Activated naive CD8-positive, alpha-beta T cell treated with anti-CD3 and anti-CD28 coated beads for 36 hours (primary cell): ENCODE measurements at places on chromosomes 6 and 20. TPM values are rescaled to one million over a fixed set of nuclear protein-coding genes. Genes with fewer than 3 reads are reported as not detected.

DNA sequence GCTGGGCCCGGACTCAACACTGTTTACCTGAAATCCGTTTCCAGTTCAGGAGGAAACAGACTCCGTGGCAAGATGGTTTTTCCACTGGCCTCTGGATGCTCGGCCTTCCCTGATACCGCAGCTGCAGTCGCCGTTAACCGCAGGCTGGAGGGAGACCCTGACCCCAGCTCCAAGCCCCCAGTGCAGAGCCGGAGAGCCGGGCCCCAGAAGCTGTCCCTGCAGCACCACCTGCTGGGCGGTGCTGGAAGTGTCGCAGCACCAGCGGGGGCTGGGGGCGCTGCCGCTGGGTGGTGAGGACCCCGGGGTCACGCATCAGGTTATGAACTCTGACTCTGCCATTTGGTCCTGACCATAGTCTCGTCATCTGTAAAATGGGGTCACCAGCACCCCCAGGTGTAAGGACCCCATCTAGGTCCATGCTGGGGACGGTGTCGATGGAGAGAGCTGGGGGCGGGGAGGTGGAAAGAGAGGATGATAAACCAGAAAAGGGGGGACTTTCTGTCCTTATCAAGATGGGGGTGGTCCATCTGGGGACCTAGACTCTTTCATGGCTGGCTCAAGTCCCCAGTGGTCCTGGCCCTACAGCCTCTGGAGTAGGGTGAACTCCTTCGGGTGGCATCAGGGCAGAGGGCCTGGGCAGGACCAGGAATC, 20.8 kb upstream of the CHRNA4 start:
- H3K4me3 ChIP-seq: no peak overlapping the region
- no peaks in the 10 kb centered on the region for H3K36me3 ChIP-seq
- H3K27ac ChIP-seq: no peak overlapping the region
- DNase-seq: peak; percentile 33
- H3K27me3 ChIP-seq: peaks cover 35% of the 10 kb centered on the region

DNA sequence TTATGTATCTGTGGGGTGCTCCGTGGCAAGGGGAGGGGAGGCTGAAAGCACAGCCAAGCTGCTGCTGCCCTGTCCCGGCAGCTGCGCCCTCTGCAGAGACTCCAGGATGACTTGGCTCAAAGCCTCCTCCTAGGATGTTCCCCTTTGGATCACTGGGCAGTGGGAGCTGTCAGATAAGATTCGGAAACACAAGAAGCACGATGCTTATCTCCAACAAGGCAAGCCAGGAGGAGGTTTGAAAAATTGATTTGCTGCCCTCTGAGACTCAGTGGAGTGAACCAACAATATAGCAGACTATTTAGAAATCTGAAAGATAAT, 776.4 kb downstream of the C6orf118 start:
- no peak overlapping the region for H3K27ac ChIP-seq
- H3K4me3 ChIP-seq: no peak overlapping the region
- no peaks in the 10 kb centered on the region for H3K36me3 ChIP-seq
- no peaks in the 10 kb centered on the region for H3K27me3 ChIP-seq
- H3K4me1 ChIP-seq: no peaks in the 10 kb centered on the region
- DNase-seq: no peak

GRCh38 chr20:1893721-1894470, 1.3 kb upstream of the SIRPA start:
- no peak overlapping the region for H3K27ac ChIP-seq
- H3K4me3 ChIP-seq: peak overlapping the region; percentile 22
- H3K4me1 ChIP-seq: peaks cover 7% of the 10 kb centered on the region
- peaks cover 64% of the 10 kb centered on the region for H3K27me3 ChIP-seq

GRCh38 chr6:72084992-72085569, 198.7 kb downstream of the RIMS1 start:
- DNase-seq: no peak
- no peaks in the 10 kb centered on the region for H3K4me1 ChIP-seq
- no peak overlapping the region for H3K27ac ChIP-seq

- DNase-seq: peak; percentile 53
- peaks cover 20% of the 10 kb centered on the region for H3K4me1 ChIP-seq
- H3K4me3 ChIP-seq: no peak overlapping the region
- H3K27me3 ChIP-seq: peaks cover 14% of the 10 kb centered on the region
- H3K36me3 ChIP-seq: peaks cover 6% of the 10 kb centered on the region
These were observed 55.2 kb downstream of the TIAM2 start for GRCh38 chr6:155050311-155050710.

- H3K27me3 ChIP-seq: no peaks in the 10 kb centered on the region
- DNase-seq: no peak
- no peak overlapping the region for H3K27ac ChIP-seq
- H3K36me3 ChIP-seq: no peaks in the 10 kb centered on the region
- H3K4me1 ChIP-seq: no peaks in the 10 kb centered on the region
- no peak overlapping the region for H3K4me3 ChIP-seq
These were observed 85.9 kb downstream of the SMOC2 start for GRCh38 chr6:168526841-168527281.

GRCh38 chr6:4510317-4510716, 265.9 kb upstream of the CDYL start:
- H3K4me3 ChIP-seq: no peak overlapping the region
- H3K4me1 ChIP-seq: no peaks in the 10 kb centered on the region
- no peak for DNase-seq
- H3K27ac ChIP-seq: no peak overlapping the region

Gene BNIP5
- total RNA-seq: not detected
